COR-L47 (cell line): ENCODE measurements at places on chromosomes 5 and 9.

DNA sequence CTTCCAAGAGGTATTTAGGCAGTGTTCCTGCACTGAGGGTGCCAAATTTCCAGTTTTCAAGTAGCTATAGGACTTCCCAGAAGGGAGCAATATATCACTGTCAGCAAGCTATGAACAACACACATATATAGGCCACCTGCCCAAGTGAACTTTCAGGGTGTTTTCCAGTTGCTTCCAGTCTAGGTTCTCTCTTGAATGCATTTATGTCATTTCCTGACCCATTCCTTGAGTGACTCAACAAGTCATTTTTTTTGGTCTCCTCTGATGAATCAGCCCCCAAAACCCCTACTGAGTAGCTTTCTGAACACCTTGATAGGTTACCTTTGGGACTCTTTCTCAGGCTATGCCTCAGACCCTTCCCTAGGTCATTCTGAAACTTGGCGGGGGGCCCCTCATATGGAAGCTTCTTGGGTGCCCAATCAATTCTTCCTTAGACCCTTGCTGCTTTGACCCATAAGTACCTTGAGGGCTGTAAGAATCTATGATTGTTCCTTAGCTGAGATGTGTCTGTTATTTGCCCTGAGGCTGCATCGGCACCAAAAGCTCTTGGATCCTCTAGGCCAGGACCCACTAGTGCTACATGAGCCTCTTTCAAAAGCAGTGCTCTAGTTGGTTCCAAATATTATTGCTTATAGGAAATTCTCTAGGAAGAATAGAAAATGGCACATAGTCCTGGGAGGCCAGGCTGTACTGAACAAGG is 12.4 kb downstream of the DNAJB5 start:
- no peak for DNase-seq

- peak; percentile 73 for DNase-seq
Observed at GRCh38 chr5:134140530-134141201, 26.2 kb downstream of the TCF7 start.

GRCh38 chr9:82354279-82354659 is 365.7 kb downstream of the SPATA31D1 start:
- DNase-seq, result no peak

GRCh38 chr5:72849546-72849945 is 33.1 kb downstream of the TNPO1 start:
- no peak for DNase-seq

DNA sequence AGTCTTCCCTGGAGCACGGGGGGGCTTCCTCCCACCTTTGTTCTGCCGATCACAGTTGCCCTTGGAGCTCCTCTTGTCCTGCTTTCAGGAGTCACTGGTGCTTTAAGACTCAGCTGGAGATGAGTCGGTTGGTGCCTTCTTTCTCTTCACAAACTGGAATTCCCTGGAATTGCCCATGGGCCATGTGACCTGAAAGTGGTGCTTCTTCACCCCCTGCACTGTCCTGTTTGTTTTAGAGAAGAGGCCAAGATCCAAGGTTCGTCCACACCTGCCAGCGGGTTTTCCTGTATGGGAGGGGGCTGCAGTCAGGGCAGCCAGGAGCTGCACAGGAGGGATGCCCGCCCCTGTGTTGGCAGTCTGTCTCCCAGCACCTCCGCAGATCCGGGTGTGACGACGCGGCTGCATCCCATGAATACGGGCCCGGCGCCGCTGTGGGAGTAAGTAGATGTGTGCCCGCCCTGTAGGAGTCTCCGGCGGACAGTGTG is 9.5 kb upstream of the MRPS2 start:
- no peak for DNase-seq
